ENCODE measurements at places on chromosomes 4 and X.

- no peak for DNase-seq
Observed at GRCh38 chr4:104750008-104750407, 255.3 kb upstream of the CXXC4 start.

GRCh38 chr4:120816296-120816965 is 106.1 kb downstream of the PRDM5 start:
- no peak for DNase-seq

DNA sequence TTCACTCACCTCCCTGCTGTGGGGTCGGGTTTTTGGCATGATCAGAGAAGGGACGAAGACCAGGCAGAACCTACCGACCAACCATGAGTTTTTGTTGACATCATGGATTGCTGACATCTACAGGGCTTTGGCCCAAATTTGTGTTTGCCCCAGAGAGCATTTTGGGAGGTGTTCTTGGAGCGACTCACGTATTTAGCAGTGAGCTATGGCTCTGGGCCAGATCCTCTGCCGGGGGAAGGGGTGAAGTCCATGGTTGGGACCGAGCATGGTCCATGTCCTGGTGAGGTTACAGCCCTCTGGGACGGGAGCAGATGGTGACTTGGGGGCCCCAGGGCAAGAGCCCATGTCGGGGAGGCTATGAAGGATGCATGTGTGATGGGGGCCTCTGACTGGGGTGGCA is 17.4 kb downstream of the SORCS2 start:
- no peak for DNase-seq

DNA sequence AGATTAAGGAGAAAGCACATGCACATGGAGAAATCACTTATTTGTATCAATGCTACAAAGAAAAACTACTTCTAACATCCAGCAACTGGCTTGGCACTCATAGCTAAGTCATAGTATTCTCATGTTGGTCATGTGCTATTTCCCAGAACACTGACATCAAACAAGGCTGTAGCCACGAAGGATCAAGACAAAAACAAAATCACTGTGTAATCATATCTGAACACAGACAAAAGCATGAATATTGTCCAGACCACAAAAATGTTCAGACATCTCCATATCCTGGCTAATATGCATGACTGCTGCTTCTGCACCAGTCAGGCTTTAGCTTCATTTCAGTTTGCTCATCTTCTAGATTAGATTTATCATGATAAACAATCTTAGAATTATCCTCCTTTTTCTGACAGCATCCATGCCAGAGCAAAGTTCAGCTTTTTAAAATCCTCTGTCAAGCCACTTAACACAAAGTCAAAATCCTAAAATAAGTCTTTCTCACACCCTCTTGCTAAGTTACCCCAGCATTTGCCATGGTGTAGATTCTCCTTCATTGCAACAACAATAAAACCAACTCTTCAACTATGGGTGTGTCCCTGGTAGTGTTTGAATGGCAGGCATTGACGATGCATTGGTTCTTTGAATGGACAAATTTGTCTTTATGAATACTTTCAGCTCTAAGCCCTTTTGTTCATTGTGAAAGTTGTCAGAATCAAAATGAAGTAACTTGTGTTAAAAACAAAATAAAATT is 39.1 kb upstream of the NPFFR2 start:
- no peak for DNase-seq

DNA sequence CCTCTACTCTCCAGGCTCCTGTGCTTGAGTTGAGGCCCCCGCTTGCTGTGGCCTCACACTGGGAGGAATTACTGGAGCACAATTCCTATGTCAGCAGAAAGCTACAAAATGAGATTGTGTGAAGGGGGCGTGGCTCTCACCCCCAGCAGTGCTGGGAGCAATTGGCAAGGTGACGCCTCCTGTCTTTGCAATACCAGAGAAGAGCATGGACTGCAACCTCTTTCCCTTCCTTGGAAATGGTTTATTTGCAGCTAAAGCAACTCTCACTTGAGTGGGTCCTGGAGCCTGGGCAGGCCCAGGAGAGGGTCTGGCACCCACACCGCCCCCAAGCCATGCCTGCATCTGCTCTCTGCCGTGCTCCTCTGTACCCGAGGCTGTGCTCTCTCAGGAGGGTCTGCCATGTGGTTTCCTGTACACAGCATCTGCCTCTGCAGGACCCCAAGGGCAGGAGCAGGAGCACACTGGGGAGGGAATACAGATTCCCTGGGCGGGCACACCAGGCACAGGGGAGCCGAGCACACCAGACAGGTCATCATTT is 32.9 kb upstream of the HGFAC start:
- DNase-seq, result no peak

- DNase-seq, result no peak
Observed at GRCh38 chr4:163378661-163379060, 35.0 kb downstream of the NPY5R start.

- no peak for DNase-seq
Observed at GRCh38 chr4:3128976-3129375, 54.5 kb downstream of the HTT start.
